ENCODE measurements at places on chromosomes 7 and 10. TPM values are rescaled to one million over a fixed set of nuclear protein-coding genes. Genes with fewer than 3 reads are reported as not detected.

Gene LEP
- not detected for total RNA-seq

Gene CALHM1
- total RNA-seq = not detected

GRCh38 chr10:113020838-113021237 is 70.8 kb downstream of the TCF7L2 start:
- no peaks in the 10 kb centered on the region for H3K27me3 ChIP-seq
- H3K4me1 ChIP-seq = no peaks in the 10 kb centered on the region
- H3K27ac ChIP-seq = no peak overlapping the region
- no peak overlapping the region for H3K4me3 ChIP-seq

- no peak overlapping the region for H3K27ac ChIP-seq
- H3K4me1 ChIP-seq = no peaks in the 10 kb centered on the region
- no peaks in the 10 kb centered on the region for H3K36me3 ChIP-seq
- no peak for DNase-seq
- H3K4me3 ChIP-seq = no peak overlapping the region
Observed at GRCh38 chr7:85924062-85924461, 719.6 kb upstream of the GRM3 start.

Gene PRKCQ
- 5.3 TPM for total RNA-seq

DNA sequence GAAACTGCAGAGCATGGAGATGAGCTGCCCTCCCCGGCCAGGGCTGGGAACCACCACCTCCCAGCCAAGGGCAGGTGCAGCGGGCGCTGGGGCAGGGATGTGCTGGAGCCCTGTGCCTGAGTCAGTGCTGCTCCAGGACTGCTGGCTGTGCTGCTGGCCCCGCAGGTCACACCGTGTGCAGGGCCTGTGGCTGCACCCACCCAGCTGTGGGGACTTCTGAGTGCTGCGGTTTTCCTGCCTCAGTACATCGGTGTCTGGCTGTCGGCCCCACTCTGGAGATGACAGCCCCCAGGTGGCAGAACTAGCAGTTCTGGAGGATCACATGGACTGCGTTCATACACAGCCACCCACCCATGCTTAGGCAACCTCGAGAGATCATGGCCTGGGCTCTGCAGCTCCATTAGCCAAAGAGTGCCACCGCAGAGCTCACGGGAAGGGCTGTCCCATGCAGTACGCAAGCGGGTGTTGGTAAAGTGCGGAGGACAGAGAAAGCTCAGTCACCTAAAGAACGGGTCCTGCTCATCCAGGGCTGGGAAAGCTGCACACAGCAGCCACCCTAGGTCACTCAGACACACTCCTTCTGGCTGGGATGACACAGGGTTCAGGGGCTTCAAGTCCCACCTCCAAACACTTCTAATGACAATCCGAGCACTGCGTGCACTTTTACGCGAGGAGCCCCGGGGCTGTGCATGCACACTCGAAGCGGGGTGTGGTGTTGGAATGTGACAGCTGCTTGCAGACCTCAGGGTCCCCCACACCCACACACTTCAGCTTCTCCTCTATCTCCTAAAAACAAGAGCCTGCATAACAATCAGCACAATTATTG is 198.1 kb upstream of the PPP2R2D start:
- H3K27me3 ChIP-seq = peaks cover 53% of the 10 kb centered on the region
- no peaks in the 10 kb centered on the region for H3K4me1 ChIP-seq
- no peak overlapping the region for H3K27ac ChIP-seq
- H3K36me3 ChIP-seq = no peaks in the 10 kb centered on the region

DNA sequence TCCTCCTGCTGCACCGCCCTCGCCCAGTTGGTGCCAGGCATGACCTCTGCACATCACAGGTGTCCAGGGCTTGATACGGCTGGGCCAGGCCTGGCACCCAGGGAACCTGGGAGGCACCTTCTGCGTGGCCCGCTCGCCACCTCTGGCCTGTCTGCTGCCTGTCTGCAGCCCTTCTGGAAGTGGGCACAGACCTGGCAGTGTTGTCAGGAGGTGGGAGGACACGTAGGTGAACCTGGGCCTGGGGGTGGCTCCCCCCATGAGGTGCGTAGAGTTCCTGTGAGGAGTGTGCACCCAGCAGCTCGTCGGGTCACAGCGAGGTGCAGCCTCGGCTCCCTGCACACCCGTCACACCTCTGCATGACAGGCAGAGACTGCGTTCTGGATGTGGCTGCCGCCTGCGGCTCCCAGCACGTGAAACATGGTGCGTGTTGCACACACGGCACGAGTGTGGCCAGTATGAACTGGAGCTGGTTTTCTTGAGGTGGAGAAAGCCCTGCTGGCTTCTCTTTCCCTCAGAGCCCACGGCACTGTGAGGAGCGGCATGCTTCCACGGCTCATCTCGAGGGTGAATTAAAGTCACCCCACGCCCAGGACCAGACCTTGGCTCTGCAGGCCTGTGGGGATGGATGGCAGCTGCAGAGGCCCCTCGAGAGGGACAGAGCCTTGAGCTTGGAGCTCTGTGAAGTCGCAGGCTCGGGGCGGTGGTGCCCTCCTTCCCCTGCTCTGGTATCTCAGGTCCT is 24.8 kb downstream of the INPP5A start:
- H3K4me1 ChIP-seq = no peaks in the 10 kb centered on the region
- H3K27ac ChIP-seq = no peak overlapping the region
- H3K4me3 ChIP-seq = no peak overlapping the region
- H3K36me3 ChIP-seq = no peaks in the 10 kb centered on the region

DNA sequence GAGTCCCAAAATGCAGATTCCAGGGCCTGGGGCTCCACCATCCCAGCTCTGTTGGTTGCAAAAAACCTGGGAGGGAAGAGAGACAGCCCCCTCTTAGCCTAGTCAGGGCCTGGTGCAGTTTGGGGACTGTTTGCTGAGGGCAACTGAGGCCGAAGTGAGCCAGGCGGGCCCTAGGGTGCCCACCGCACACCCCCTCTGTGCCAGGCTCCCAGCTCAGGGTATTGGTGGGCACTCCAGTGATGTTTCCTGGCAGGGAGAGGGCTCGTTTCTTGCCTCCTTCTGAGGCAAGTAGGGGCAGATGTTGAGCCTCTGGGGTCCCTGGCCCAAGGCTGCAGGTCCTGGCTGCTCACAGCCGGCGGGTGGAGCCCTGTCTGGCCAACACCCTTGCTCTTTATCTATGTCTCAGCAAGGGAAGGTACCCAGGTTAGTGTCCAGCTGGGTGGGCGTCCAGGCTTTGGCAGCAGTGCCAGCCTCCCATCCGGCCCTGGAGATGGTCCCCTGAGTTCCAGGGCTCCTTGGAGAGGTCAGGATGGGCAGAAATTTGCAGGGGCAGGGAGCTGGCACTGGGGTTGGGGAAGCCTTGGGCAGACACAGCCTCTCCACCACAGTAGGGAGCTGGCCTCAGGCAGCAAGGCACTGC is 37.8 kb downstream of the KCTD7 start:
- no peaks in the 10 kb centered on the region for H3K4me1 ChIP-seq
- H3K27ac ChIP-seq = no peak overlapping the region
- no peak overlapping the region for H3K4me3 ChIP-seq
- H3K36me3 ChIP-seq = no peaks in the 10 kb centered on the region
- H3K27me3 ChIP-seq = no peaks in the 10 kb centered on the region

- H3K4me3 ChIP-seq = no peak overlapping the region
- no peak for DNase-seq
- no peaks in the 10 kb centered on the region for H3K36me3 ChIP-seq
- no peak overlapping the region for H3K27ac ChIP-seq
- no peaks in the 10 kb centered on the region for H3K4me1 ChIP-seq
Observed at GRCh38 chr10:124975977-124976514, 34.1 kb downstream of the ZRANB1 start.

Gene SFTPA1
- total RNA-seq = not detected

DNA sequence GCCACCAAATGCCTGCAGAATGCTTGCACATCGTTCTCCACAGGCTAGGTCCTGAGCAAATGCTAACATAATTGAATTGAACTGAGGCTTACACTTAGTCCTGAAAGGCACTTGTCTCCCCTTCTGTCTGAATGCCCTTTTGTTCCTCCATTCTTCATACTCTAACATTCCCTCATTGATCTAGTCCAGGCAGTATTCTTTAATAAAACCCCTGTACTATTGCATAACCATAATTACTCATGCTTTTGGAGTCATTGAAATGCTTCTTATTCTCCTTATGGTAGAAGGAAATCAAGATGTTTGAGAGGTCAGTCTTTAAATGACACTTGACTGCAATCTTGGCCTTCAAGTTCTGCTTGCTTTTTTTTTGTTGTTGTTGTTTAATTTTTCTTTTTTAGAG is 7.1 kb downstream of the PI4K2A start:
- no peak overlapping the region for H3K4me3 ChIP-seq
- no peak for DNase-seq
- peaks cover 8% of the 10 kb centered on the region for H3K36me3 ChIP-seq
- peaks cover 58% of the 10 kb centered on the region for H3K4me1 ChIP-seq

Gene RALA
- total RNA-seq = 36.8 TPM

Gene PNLIPRP2
- not detected for total RNA-seq

Gene GPR85
- 0.30 TPM for total RNA-seq

GRCh38 chr10:119942973-119943372 is 50.4 kb downstream of the SEC23IP start:
- no peak for DNase-seq
- H3K4me1 ChIP-seq = no peaks in the 10 kb centered on the region
- no peaks in the 10 kb centered on the region for H3K27me3 ChIP-seq
- no peak overlapping the region for H3K27ac ChIP-seq
- H3K36me3 ChIP-seq = peaks cover 9% of the 10 kb centered on the region

GRCh38 chr10:124012991-124013390 is 80.4 kb downstream of the CHST15 start:
- 0 out of 2 replicates have a peak, but pooled peaks cover 3% of the 10 kb centered on the region for H3K36me3 ChIP-seq
- H3K4me1 ChIP-seq = no peaks in the 10 kb centered on the region
- no peaks in the 10 kb centered on the region for H3K27me3 ChIP-seq
- H3K27ac ChIP-seq = no peak overlapping the region
- no peak for DNase-seq

Gene ENTPD1
- total RNA-seq = not detected

Gene TRIM50
- not detected for total RNA-seq

DNA sequence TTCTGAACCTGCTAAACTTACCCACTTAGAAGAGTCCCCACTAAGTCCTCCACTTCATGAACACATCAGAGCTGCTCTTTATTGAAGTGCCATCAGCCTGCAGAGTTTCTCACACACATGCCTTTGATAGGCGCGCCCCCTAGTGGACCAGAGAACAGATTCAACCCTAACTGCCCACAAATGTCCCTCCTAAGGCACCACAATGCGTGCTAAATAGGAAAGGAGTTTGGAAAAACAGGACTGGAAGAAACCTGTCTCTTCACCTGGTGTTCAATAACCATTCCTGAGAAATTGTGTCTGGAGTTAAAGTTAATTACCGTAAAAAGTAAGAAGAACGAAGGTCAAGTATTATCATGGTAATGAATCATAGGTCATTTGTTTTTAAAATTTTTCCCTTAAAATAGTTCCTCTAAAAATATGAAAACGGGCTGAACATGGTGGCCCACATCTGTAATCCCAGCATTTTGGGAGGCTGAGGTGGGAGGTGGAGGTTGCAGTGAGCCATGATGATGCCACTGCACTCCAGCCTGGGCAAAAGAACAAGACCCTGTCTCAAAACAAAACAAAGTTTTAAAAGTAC is 249.7 kb downstream of the ELMO1 start:
- H3K36me3 ChIP-seq = no peaks in the 10 kb centered on the region
- no peak overlapping the region for H3K27ac ChIP-seq
- no peaks in the 10 kb centered on the region for H3K4me1 ChIP-seq
- no peak overlapping the region for H3K4me3 ChIP-seq
- peaks cover 43% of the 10 kb centered on the region for H3K27me3 ChIP-seq

Gene MALRD1
- not detected for total RNA-seq

Gene AOC1
- 13.1 TPM for total RNA-seq

- no peaks in the 10 kb centered on the region for H3K36me3 ChIP-seq
- H3K4me1 ChIP-seq = peaks cover 1% of the 10 kb centered on the region
- no peaks in the 10 kb centered on the region for H3K27me3 ChIP-seq
- DNase-seq = no peak
- H3K27ac ChIP-seq = no peak overlapping the region
Observed at GRCh38 chr7:138768241-138768640, 29.6 kb upstream of the TMEM213 start.

DNA sequence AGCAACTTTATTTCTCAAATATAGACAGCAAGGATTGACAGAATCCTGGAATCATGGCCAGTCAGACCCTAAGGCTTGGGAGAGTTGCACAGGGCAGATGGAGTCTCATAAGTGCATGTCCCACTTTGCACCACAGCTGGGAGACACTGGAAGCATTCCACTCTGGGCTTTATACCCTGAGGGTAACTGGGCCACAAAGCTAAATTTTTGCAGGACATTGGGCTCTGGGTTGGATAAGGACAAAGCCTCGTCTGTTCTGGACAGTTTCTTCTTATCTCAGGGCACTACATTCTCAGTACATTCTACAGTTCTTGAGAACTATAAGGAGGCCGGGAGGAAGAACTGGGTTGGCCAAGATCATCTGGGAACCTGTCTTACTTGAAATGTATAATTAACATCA is 158.3 kb upstream of the IGFBP3 start:
- DNase-seq = no peak
- no peaks in the 10 kb centered on the region for H3K36me3 ChIP-seq
- H3K27ac ChIP-seq = no peak overlapping the region
- H3K4me1 ChIP-seq = no peaks in the 10 kb centered on the region

DNA sequence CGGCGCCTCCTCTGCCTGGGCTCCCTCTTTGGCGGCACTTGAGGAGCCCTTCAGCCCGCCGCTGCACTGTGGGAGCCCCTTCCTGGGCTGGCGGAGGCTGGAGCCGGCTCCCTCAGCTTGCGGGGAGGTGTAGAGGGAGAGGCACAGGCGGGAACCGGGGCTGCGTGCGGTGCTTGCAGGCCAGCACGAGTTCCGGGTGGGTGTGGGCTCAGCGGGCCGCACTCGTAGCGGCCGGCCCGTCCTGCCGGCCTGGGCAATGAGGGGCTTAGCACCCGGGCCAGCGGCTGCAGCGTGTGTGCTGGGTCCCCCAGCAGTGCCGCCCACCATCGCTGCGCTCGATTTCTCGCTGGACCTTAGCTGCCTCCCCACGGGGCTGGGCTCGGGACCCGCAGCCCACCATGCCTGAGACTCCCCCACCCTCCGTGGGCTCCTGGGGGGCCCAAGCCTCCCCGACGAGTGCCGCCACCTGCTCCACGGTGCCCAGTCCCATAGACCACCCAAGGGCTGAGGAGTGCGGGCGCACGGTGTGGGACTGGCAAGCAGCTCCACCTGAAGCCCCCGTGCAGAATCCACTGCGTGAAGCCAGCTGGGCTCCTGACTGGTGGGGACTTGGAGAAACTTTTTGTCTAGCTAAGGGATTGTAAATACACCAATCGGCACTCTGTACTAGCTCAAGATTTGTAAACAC is 73.8 kb upstream of the KMT2E start:
- no peak overlapping the region for H3K27ac ChIP-seq
- H3K27me3 ChIP-seq = no peaks in the 10 kb centered on the region

Gene CRTAC1
- not detected for total RNA-seq

GRCh38 chr7:2299870-2300512 is 14.2 kb downstream of the SNX8 start:
- no peaks in the 10 kb centered on the region for H3K36me3 ChIP-seq
- DNase-seq = no peak
- no peaks in the 10 kb centered on the region for H3K27me3 ChIP-seq
- 0 out of 2 replicates have a peak, but pooled peaks cover 4% of the 10 kb centered on the region for H3K4me1 ChIP-seq

GRCh38 chr7:22997871-22998518 is 15.9 kb downstream of the HYCC1 start:
- no peak overlapping the region for H3K27ac ChIP-seq
- no peaks in the 10 kb centered on the region for H3K27me3 ChIP-seq
- no peaks in the 10 kb centered on the region for H3K4me1 ChIP-seq
- H3K36me3 ChIP-seq = no peaks in the 10 kb centered on the region

Gene ITGA8
- not detected for total RNA-seq

Gene TIMM23
- total RNA-seq = 64.9 TPM

GRCh38 chr7:116592445-116592844 is 67.6 kb downstream of the CAV1 start:
- H3K27ac ChIP-seq = no peak overlapping the region
- H3K4me3 ChIP-seq = no peak overlapping the region
- peaks cover 14% of the 10 kb centered on the region for H3K4me1 ChIP-seq
- H3K27me3 ChIP-seq = no peaks in the 10 kb centered on the region

GRCh38 chr10:5461203-5461588 is 38.2 kb downstream of the CALML5 start:
- H3K27ac ChIP-seq = no peak overlapping the region
- DNase-seq = no peak
- no peaks in the 10 kb centered on the region for H3K27me3 ChIP-seq
- peaks cover 20% of the 10 kb centered on the region for H3K36me3 ChIP-seq
- H3K4me3 ChIP-seq = no peak overlapping the region

Data from PC-9 (cell line).